ENCODE measurements at places on chromosomes 1 and 21.

DNA sequence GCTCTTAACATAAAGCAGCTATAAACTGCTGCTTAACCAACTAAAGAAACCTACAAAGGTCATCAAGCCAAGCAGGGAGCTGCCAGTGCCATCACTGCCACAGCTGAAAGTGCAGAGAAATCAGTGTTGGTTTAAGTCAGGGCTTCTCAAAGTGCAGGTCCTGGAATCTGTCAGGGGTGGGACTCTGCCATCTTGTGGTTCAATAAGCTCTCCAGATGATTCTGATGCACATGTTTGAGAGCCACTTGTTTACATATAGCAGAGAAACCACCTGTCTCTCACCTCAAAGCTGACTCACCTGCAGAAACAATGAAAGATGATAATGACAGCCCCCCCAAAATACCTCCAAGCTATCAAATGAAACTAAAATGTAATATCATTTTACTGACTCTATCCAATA, 49.3 kb downstream of the SH3GLB1 start:
- DNase-seq: no peak

GRCh38 chr1:87678266-87678665, 349.6 kb downstream of the LMO4 start:
- no peak for DNase-seq

- DNase-seq: peak; percentile 18
These were observed 91.7 kb downstream of the CDC14A start for GRCh38 chr1:100443811-100444571.

GRCh38 chr1:167457936-167458584, 60.3 kb downstream of the CD247 start:
- DNase-seq: no peak

DNA sequence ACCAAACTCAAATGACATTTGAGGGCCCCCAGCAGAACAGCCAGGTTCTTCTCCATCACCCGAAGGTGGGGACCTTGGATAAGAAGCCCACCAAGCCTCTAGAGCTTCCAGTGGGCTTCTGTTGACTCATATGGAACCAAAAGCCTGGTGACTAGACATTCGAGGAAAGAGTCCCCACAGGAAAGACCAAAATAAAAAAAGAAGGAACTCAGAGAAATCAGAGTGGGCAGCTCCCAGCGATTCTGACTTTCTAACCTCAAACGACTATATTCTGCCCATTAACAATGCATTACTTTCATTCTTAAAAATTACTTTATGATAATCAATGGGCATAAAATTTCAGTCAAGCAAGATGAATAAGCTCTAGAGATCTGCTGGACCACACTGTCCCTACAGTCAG, 9.6 kb upstream of the CHIT1 start:
- DNase-seq: no peak

GRCh38 chr1:198726455-198726854, 87.6 kb downstream of the PTPRC start:
- DNase-seq: no peak

DNA sequence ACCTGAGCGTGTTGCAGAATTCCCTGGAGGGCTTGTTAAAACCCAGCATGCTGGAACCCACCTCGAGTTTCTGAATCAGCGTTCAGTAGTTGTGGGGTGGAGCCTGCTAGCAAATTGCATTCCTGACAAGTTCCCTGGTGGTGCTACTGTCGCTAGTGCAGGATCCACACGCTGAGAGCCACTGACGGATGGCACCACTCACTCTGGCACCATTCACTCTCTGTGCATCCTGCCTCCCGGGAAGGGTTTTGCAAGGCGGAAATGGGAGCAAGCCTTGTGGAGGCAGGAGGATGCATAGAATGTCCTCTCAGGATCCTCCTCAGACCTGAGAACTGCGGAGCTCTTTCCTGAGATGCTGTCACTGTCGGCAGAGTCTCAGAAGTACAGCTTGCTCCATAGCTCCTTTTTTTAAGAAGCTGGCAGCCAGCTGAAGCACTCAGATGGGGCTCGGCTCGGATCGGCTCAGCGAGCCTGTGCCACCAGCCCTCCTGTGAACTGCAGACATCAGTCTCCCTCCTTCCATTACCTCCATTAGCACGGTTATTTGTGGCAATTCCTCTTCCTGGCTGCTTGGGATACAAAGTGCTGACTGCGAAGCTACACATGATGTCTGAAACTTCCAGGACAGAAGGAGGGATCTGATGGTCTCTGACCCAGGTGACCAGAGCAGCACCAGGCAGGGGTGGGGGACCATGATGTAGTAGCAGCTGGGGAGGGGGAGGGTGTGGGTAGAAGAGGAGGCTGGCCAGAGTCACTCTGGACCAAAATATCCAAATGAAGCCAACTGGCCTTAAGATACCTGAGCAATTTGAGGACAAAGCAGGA, 89.6 kb downstream of the C1orf94 start:
- no peak for DNase-seq

GRCh38 chr1:164914208-164914607, 355.2 kb downstream of the PBX1 start:
- no peak for DNase-seq

- no peak for DNase-seq
These were observed 6.1 kb downstream of the STRIP1 start for GRCh38 chr1:110040548-110040947.

GRCh38 chr21:38297194-38297631, 40.4 kb downstream of the KCNJ15 start:
- no peak for DNase-seq

- DNase-seq: no peak
These were observed 72.6 kb upstream of the PGBD5 start for GRCh38 chr1:230498704-230499103.

- DNase-seq: no peak
These were observed 999.4 kb downstream of the KCNT2 start for GRCh38 chr1:195608883-195609282.

- no peak for DNase-seq
These were observed 494 bp downstream of the NT5C1A start for GRCh38 chr1:39671433-39671792.

DNA sequence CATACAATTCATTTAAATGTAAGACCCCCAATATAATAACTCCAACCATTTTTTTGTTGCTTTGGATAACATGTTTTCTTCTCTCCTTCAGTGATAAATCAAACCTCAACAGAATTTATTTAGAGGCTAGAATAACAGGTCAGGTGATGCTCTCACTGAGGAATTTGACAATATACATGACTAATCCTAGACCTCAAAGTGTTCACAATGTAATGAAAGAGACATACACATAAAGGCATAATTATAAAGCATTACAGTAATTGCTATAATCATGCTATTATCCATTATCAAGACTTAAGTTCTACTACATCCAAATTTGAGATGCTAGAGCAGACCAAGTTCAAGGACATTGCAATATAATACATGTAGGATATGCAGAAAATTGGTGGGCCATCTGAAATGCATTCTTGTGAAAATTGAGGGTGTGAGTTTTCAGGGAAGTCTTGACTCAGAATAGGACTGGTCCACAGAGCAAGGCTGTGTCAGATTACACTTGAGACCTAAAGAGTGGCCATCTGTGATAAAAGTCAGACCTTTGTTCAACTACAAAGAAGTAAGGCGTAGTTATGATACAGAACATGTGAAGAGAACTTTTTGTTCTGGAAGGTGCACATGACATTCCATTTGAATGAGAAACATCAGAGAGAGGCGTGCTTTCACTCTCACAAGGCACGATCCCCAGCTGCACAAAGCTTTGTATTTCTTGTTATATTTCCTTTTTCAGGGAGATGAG, 45.5 kb downstream of the UTP25 start:
- no peak for DNase-seq

DNA sequence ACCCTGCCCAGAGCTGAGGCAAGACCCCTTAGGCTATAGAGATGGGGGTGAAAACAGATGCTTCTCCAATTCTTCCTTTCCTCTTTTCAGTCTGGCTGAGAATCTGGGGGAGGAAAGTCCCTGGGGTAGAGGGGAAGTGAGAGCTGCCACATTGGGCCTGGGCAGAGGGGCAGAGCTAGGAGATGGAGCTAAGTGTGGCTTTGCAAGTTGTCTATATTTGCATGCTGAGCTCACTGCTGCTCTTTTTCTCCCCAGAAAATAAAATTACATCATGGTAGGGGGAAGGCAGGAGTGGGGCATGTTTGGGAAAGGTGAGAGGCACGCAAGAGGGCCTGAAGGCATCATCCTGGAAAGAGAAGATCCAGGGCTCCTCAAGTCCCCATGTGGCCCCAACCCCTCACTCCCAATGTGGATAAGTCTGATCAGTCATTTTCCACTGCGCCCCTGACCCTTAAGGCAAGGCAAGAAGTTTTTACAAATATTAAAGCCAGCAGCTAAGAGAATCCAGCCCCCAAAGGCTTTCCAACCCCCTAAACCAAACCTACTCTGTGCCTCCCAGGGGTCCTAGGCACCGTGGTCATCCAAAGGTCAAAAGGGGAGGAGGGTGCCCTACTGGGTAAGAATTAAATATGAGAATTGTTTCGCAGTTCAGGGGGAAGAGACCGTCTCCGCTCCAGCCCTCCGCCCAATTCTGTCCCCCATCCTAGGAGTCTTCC, 500 bp upstream of the PEA15 start:
- no peak for DNase-seq

- DNase-seq: no peak
These were observed 2.1 kb downstream of the PCP4L1 start for GRCh38 chr1:161260376-161261260.

DNA sequence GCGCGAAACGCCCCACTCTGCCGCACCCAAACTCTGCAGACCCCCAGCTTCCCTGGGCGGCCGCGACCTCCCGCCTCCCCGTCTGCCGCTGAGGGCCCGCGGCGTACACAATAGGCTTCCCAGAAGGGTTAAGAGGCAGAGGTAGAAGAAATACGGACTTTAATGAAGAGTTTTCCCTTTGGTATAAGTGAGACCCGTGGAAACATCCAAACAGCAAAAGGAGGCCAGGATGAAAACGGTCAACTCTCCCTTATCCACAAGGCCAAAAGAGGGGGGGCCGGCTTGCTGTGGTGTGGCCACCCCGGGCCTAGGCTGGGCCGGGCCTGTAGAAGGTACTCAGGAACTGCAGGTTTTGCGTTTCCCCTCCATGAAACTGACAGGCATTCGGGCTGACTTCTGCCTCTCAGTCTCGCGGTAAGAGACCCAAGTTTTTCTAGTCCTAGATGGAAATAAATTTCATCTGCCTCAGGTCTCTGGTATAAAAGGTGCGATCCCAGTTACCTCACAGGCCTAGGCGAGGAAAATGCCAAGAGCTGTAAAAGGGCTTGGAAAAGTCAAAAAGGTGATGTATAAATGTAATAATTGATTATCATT, 671 bp upstream of the PYGO2 start:
- DNase-seq: no peak

DNA sequence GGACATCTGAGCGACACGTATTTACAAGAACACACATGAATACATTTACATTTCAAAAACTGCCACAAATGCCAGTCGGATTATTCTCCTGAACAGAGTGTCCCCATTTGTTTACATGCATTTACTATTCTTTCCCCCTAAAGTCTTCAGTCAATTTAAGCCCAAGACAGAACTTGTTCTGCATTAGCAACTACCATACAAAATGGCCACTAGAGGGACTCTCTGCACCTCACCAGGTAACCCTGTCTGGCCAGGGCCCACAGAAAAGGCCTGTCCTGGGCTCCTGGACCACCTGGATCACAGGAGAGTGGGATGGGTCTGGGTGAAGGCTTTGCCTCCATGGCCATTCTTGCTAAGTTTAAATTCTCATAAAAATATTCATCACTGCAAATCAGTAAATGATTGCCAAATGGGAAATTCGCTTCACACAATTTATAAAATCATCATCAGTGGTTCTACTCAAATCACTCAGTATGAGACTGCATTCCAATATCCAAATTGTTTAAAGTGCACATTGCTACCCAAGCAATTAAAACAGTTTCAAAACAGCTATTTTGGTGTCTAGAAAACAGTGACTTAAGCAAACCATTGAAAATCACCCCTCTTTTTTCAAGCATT, 12.5 kb upstream of the GUCA2A start:
- no peak for DNase-seq

- DNase-seq: no peak
These were observed 15.1 kb upstream of the KLF17 start for GRCh38 chr1:44103270-44104131.

DNA sequence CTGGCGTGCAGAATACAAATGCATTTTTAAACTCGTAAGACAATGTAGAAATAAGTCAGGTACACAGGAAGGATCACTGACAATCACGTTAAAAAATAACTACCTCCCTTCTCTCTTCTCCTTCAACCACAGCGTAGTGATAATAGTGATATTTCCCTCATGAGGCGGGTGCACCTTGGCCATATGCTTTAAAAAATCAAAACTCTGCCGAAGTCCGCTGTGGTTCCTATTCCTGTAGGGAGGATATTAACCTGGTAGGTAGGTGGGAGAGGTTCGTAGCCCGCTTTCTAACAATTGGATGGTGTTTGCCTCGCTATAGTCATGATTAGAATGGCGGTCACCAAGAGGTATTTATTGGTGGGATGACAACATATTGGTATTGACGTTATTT, 732 bp downstream of the GREM2 start:
- DNase-seq: no peak

DNA sequence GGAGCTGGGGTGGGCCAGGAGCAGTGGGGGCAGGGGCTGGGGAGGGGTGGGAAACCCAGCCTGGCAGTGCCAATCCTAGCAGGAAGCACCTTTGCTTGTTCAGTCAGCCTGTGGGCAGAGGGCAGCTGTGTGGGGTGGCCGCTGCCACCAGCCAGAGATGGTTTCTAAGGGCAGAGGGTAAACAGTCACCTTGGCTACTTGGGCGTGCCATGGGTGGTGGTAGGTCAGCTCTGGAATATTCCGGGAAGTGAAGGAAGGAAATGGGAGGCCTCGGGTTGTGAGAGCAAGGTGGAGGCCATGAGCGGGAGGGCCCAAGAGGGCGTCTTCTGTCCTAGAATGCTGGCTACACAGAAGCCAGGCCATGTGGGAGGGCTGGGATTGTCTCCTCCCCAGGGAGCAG, 20.7 kb upstream of the WNT4 start:
- no peak for DNase-seq

- DNase-seq: no peak
These were observed 144.1 kb downstream of the CDC42BPA start for GRCh38 chr1:227174164-227174563.

- no peak for DNase-seq
These were observed 164.1 kb upstream of the IRF2BP2 start for GRCh38 chr1:234773936-234774677.

- DNase-seq: no peak
These were observed 27.7 kb upstream of the LRRC7 start for GRCh38 chr1:69540052-69540451.

GRCh38 chr21:26148840-26149354, 21.7 kb downstream of the APP start:
- no peak for DNase-seq

- no peak for DNase-seq
These were observed 30.0 kb upstream of the MRPS6 start for GRCh38 chr21:34043333-34043732.

DNA sequence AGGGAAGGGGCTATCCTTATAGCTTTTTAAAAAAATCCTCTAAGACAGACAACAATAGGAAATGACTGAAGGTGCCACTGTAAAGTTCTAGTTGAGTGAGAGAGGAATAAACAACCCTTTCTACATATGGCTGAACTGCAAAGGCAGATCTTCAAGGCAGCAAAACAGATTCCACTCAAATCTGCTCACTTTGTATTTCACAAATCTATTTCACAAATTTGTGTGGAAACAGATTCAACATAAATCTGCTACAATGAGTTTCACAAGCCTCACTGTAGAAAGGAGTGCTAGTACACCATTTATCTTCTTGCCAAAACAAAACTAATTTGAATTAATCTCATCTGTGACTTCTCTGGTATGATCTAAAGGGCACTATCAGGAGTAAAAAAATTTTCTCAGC, 451.3 kb downstream of the PLA2G4A start:
- no peak for DNase-seq

- no peak for DNase-seq
These were observed 39.3 kb downstream of the PLEKHA6 start for GRCh38 chr1:204320382-204320804.

All from T-helper 1 cell (primary cell).